Panc1 (cell line): ENCODE measurements at places on chromosomes 1 and 21. TPM values are rescaled to one million over a fixed set of nuclear protein-coding genes. Genes with fewer than 3 reads are reported as not detected.

Gene KCNC4
- 15.4 TPM for total RNA-seq

- no peak for DNase-seq
Measured at GRCh38 chr1:184709418-184709817, 45.2 kb downstream of the EDEM3 start.

Gene TPM3
- total RNA-seq = 545 TPM

DNA sequence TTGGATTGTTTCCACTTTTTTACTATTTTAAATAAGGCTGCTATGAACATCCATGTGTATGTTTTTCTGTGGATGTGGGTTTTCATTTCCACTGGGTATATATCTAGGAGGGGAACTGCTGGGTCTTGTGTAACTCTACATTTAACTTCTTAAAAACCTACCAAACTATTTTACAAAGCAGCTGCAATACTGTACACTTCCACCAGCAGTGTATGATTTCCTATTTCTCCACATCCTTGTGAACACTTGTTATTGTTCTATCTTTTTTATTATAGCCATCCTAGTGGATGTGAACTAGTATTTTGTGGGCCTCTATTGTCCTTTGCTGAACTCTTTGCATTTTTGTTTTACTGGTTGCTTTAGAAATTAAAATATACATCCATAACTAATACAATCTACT lies 33.4 kb downstream of the DIPK1A start:
- DNase-seq = no peak
